ENCODE measurements at places on chromosomes 16 and 17.

GRCh38 chr16:82633964-82634600 is 7.3 kb downstream of the CDH13 start:
- no peak for DNase-seq
- H3K4me3 ChIP-seq = no peak overlapping the region
- H3K27me3 ChIP-seq = no peaks in the 10 kb centered on the region
- H3K27ac ChIP-seq = no peak overlapping the region
- no peaks in the 10 kb centered on the region for H3K36me3 ChIP-seq

- H3K27ac ChIP-seq = no peak overlapping the region
- no peaks in the 10 kb centered on the region for H3K36me3 ChIP-seq
- peaks cover 32% of the 10 kb centered on the region for H3K4me1 ChIP-seq
- H3K4me3 ChIP-seq = no peak overlapping the region
- no peaks in the 10 kb centered on the region for H3K27me3 ChIP-seq
Observed at GRCh38 chr16:50688867-50689266, 4.5 kb upstream of the NOD2 start.

DNA sequence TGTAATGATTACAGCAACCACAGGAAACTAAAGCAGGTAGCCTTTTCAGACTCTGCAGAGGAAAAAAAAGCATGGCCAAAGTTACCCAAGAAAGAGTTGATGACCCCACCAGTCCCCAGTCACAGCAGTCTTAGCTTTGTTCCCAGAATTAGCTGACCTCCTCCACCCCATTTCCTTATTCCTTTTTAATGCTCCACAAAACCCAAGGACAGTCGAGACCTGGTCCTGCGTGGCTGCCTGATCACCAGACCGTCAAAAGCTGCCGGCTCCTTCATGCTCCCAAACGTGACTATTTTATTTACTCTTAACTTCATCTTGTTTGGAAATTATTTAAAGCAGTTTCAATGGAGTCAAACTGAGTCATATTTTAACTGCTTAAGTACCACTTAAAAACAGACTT is 28.7 kb upstream of the MED9 start:
- H3K4me3 ChIP-seq = no peak overlapping the region
- no peak overlapping the region for H3K27ac ChIP-seq
- no peaks in the 10 kb centered on the region for H3K36me3 ChIP-seq
- no peaks in the 10 kb centered on the region for H3K4me1 ChIP-seq
- peaks cover 6% of the 10 kb centered on the region for H3K27me3 ChIP-seq
- no peak for DNase-seq

- H3K27me3 ChIP-seq = no peaks in the 10 kb centered on the region
- peaks cover 12% of the 10 kb centered on the region for H3K4me1 ChIP-seq
- H3K4me3 ChIP-seq = peak overlapping the region; percentile 88
- H3K27ac ChIP-seq = peak overlapping the region; percentile 18
- peaks cover 2% of the 10 kb centered on the region for H3K36me3 ChIP-seq
- DNase-seq = no peak
Observed at GRCh38 chr17:37358098-37358829, 17.5 kb upstream of the C17orf78 start.

DNA sequence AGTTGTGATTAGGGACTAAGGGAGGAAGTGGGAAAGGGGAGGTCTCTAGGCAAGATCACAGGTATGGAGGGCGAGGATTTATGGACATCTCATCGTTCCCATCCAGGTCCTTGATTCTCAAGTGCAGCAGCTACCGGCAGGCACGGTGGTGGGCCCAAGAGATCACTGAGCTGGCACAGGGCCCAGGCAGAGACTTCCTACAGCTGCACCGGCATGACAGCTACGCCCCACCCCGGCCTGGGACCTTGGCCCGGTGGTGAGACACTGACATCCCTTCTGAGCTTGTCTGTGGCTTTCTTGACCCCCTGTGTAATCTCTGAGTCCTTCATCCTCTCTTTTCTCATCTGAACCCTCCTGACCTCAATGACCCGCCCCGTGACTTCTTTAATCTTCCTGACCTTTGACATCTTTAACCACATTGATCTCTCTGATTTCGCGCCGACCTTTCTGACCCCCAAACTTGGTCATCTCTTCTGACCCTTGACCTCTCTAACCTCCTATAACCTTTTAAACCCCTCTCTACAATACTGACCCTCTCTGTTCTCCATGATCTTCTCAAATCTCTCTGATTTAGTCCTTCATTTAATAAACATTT is 3.8 kb downstream of the PLD2 start:
- H3K27ac ChIP-seq = no peak overlapping the region
- H3K27me3 ChIP-seq = no peaks in the 10 kb centered on the region
- peaks cover 17% of the 10 kb centered on the region for H3K36me3 ChIP-seq

GRCh38 chr17:74054249-74054648 is 149.2 kb upstream of the RPL38 start:
- no peak for DNase-seq
- no peak overlapping the region for H3K4me3 ChIP-seq
- no peak overlapping the region for H3K27ac ChIP-seq
- no peaks in the 10 kb centered on the region for H3K27me3 ChIP-seq

GRCh38 chr16:47734987-47735594 is 274.0 kb downstream of the PHKB start:
- H3K27ac ChIP-seq = no peak overlapping the region
- no peaks in the 10 kb centered on the region for H3K4me1 ChIP-seq
- no peaks in the 10 kb centered on the region for H3K36me3 ChIP-seq
- peaks cover 3% of the 10 kb centered on the region for H3K27me3 ChIP-seq

DNA sequence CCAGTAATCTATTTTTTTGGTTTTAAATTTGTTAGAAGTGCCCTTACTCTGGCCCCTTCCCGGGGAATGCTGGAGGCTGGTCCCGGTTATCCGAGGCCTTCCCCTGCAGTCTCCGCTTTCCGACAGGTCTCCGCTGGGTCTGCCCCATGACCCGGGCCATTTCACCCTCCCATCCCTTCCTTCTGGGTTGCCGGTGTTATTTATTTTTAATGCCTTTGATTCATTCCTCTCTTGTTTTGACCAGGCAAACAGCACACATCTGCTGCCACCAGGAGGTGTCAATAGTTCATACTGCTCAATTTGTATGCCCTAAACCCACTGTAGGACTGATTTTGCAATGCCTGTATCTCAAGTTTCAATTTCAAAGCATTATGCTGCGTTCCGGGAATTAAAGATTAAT is 113.2 kb upstream of the IRX5 start:
- no peak overlapping the region for H3K27ac ChIP-seq
- no peak overlapping the region for H3K4me3 ChIP-seq
- DNase-seq = no peak
- H3K27me3 ChIP-seq = no peaks in the 10 kb centered on the region

DNA sequence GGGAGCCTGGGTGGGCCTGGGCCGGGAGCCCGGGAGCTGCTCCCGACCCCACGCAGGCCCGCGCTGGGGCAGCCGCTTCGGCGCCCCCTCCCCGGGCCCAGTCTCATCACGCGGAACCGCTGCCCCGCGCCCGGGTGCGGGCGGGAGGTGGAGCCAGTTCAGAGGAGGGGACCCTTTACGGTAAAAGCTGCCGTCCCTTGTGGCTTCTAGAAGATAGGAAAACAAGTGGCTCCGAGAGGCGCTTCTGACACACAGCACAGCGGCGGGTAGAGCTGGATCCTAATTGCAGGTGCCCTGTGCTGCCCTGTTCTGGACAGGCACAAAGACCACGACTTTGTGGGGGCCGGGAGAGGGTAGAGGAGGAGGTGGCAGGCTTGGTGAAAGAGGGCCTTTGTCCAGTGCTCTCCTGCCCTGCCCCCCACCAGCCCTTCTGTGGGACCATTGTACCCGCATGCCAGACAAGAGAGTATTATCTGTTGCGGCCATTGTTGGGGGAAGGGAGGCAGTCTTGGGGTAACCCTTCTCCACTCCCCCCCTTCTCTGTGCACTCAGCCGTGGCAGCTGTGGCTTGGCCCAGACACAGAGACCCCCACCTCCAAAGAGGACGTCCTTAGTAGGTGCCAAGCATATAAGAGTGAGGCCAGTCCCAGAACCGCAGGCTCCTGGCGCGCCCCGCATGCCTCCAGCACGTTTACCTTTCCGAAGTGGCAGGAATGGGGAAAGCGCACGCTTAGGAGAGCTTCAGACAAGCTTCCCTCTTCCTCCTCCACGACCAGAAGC is 736 bp downstream of the CNP start:
- H3K4me1 ChIP-seq = peaks cover 43% of the 10 kb centered on the region
- H3K27ac ChIP-seq = peak overlapping the region; percentile 75
- peak overlapping the region; percentile 52 for H3K4me3 ChIP-seq
- H3K36me3 ChIP-seq = peaks cover 7% of the 10 kb centered on the region

- H3K36me3 ChIP-seq = no peaks in the 10 kb centered on the region
- H3K27me3 ChIP-seq = no peaks in the 10 kb centered on the region
- no peak overlapping the region for H3K27ac ChIP-seq
Observed at GRCh38 chr17:37066322-37067255, 117.8 kb downstream of the AATF start.

GRCh38 chr16:89696670-89697128 is 4.8 kb downstream of the SPATA2L start:
- peak; percentile 51 for DNase-seq
- no peak overlapping the region for H3K4me3 ChIP-seq

- H3K4me1 ChIP-seq = peaks cover 22% of the 10 kb centered on the region
- no peak for DNase-seq
- H3K27ac ChIP-seq = peak overlapping the region; percentile 97
- peak overlapping the region; percentile 100 for H3K4me3 ChIP-seq
Observed at GRCh38 chr16:29994600-29995323, 655 bp downstream of the HIRIP3 start.

DNA sequence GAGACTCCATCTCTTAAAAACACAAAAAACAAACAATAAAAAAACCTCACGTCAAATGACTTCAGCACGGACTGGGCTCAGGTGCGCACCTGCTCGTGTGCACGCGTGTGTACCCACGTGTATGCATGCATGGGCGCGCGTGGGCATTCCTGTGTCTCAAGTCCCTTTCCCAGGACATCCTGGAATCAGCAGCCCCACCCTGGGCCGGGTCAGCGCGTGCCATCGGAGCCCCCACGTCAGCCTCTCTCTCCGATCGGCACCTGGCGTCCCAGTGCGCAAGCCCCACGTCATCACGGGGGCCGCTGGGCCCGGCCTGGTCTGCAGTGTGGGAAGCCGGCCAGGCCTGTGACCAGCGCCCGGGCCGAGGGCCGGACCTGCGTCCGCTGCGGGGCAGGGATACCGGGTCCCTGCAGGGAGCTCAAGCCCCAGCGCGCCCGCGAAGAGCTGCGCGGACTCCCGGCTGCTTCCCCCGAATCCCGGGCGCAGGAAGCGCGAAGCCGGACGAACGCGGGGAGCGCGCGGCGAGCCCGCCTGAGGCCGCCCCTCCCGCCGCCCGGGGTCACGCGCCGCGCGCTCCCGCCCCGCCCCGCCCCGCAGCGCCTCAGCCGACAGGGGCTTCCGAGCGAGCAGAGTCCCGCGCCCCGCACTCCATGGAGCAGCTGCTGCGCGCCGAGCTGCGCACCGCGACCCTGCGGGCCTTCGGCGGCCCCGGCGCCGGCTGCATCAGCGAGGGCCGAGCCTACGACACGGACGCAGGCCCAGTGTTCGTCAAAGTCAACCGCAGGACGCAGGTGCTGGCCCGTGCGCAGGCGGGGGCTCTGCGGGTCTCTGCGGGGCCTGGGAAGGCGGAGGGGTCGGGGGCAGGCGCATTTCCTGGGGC is at the start of gene FN3K:
FN3K (plus strand) TSS at position 629 of the 880 bp plus-strand sequence; CDS start at position 651, 22 bp downstream.
- no peak within 1 kb of the TSS for H3K27ac ChIP-seq
- H3K36me3 ChIP-seq = peaks cover 8% of the 10 kb centered on the region
- no peak within 1 kb of the TSS for H3K4me3 ChIP-seq
- no peak for DNase-seq

DNA sequence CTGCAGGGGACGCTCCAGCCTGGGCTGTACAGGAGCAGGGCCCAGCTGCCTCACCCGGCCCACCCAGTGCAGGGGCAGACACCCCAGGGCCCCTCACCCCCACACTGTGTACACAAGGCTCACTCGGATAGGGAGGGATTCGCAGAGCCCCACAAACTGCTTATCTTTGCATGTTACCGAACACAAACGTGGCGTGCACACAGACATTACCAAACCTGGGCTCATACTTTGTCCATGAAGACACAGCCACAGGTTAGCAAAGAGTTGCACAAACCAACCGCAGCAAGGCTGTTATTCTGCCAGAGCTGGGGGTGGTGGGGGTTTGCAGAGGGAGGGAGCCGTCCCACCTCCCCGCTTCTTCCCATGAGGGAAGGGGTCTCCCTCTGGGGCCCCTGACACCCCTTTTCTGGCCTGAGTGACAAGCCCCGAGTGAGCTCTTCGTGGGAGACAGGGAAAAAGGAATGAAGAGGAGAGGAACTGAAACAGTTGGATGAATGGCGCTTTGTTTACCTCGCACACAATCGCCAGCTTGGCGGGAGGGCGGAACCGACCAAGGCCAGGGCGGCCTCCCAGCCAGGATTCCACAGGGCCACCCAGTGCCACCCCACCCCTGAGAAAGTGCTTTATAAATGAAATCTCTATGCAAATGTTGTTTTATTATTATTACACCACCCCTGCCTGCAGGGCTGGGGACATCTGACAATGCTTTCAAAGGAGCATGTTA is 434 bp upstream of the CPSF4L start:
- H3K36me3 ChIP-seq = no peaks in the 10 kb centered on the region
- H3K27me3 ChIP-seq = no peaks in the 10 kb centered on the region
- no peak for DNase-seq
- no peak overlapping the region for H3K27ac ChIP-seq

GRCh38 chr17:64698725-64699124 is 36.6 kb upstream of the SMURF2 start:
- DNase-seq = no peak
- no peaks in the 10 kb centered on the region for H3K27me3 ChIP-seq
- H3K36me3 ChIP-seq = no peaks in the 10 kb centered on the region
- H3K27ac ChIP-seq = no peak overlapping the region
- no peaks in the 10 kb centered on the region for H3K4me1 ChIP-seq

GRCh38 chr17:17149520-17150447 is 56.3 kb downstream of the PLD6 start:
- no peak overlapping the region for H3K4me3 ChIP-seq
- H3K27me3 ChIP-seq = no peaks in the 10 kb centered on the region
- no peak for DNase-seq
- H3K4me1 ChIP-seq = no peaks in the 10 kb centered on the region

- no peaks in the 10 kb centered on the region for H3K27me3 ChIP-seq
- DNase-seq = no peak
- H3K27ac ChIP-seq = no peak overlapping the region
- no peaks in the 10 kb centered on the region for H3K4me1 ChIP-seq
- H3K36me3 ChIP-seq = peaks cover 3% of the 10 kb centered on the region
Observed at GRCh38 chr16:67088551-67088950, 21.2 kb upstream of the PHAF1 start.

- no peaks in the 10 kb centered on the region for H3K36me3 ChIP-seq
- DNase-seq = no peak
- H3K27me3 ChIP-seq = peaks cover under 1% of the 10 kb centered on the region
- H3K4me1 ChIP-seq = no peaks in the 10 kb centered on the region
- H3K4me3 ChIP-seq = no peak overlapping the region
- no peak overlapping the region for H3K27ac ChIP-seq
Observed at GRCh38 chr17:15958484-15958854, 13.5 kb downstream of the ADORA2B start.

GRCh38 chr17:44595216-44595775 is 38.0 kb downstream of the FZD2 start:
- H3K4me1 ChIP-seq = no peaks in the 10 kb centered on the region
- H3K36me3 ChIP-seq = no peaks in the 10 kb centered on the region
- no peak for DNase-seq
- H3K27ac ChIP-seq = no peak overlapping the region
- H3K27me3 ChIP-seq = no peaks in the 10 kb centered on the region

Measured in B cell (primary cell).